ENCODE measurements at places on chromosomes 6 and 20. TPM values are rescaled to one million over a fixed set of nuclear protein-coding genes. Genes with fewer than 3 reads are reported as not detected.

BAG2 gene
- 8.8 TPM for total RNA-seq

BMP6 gene
- 0.10 TPM for total RNA-seq

UNC5CL gene
- 2.1 TPM for total RNA-seq

KCNQ5 gene
- 4.1 TPM for total RNA-seq

GSTA2 gene
- not detected for total RNA-seq

B3GAT2 gene
- not detected for total RNA-seq

CLDN20 gene
- not detected for total RNA-seq

SYCP2 gene
- 7.6 TPM for total RNA-seq

APMAP gene
- 47.3 TPM for total RNA-seq

UBE2V1 gene
- total RNA-seq = 134 TPM

SLC4A11 gene
- 1.9 TPM for total RNA-seq

GDAP1L1 gene
- not detected for total RNA-seq

C20orf144 gene
- 0.29 TPM for total RNA-seq

BPIFB1 gene
- total RNA-seq = not detected

GABRR1 gene
- total RNA-seq = not detected

TMC2 gene
- not detected for total RNA-seq

CST5 gene
- total RNA-seq = not detected

CTCFL gene
- total RNA-seq = not detected

FAM83D gene
- 13.1 TPM for total RNA-seq

ENPP4 gene
- total RNA-seq = 6.8 TPM

PRL gene
- total RNA-seq = not detected

RBPJL gene
- total RNA-seq = 0.17 TPM

BCAS4 gene
- 7.2 TPM for total RNA-seq

BEND3 gene
- 4.0 TPM for total RNA-seq

FAXC gene
- total RNA-seq = 0.37 TPM

ATAT1 gene
- 11.3 TPM for total RNA-seq

ADGB gene
- not detected for total RNA-seq

ANKRD66 gene
- total RNA-seq = not detected

OPRM1 gene
- total RNA-seq = not detected

DEF6 gene
- total RNA-seq = 220 TPM

APOM gene
- total RNA-seq = 1.9 TPM

ZNF341 gene
- total RNA-seq = 7.4 TPM

NHSL1 gene
- 1.2 TPM for total RNA-seq

SLC17A9 gene
- 2.5 TPM for total RNA-seq

CFAP61 gene
- not detected for total RNA-seq

RING1 gene
- 44.0 TPM for total RNA-seq

ARFGEF3 gene
- 0.15 TPM for total RNA-seq

CDH26 gene
- total RNA-seq = 0.59 TPM

GSTA1 gene
- total RNA-seq = not detected

NR2E1 gene
- total RNA-seq = not detected

ADA gene
- 105 TPM for total RNA-seq

LAMA4 gene
- total RNA-seq = not detected

HAO1 gene
- not detected for total RNA-seq

CYP39A1 gene
- not detected for total RNA-seq

C6orf58 gene
- not detected for total RNA-seq

AGPAT4 gene
- total RNA-seq = 21.2 TPM

All from T-helper 1 cell treated with Interleukin-12 subunit alpha and Interleukin-12 subunit beta and Interleukin-4 antibody, amounts not matched to agents 30 ng/mL and 1 ng/mL, for 36 hours (primary cell).